Right ventricle myocardium inferior (tissue), 1 donor: ENCODE measurements at places on chromosomes 4 and X. TPM values are rescaled to one million over a fixed set of nuclear protein-coding genes. Genes with fewer than 3 reads are reported as not detected.

Gene NHSL2
- total RNA-seq: 5.7 TPM

DNA sequence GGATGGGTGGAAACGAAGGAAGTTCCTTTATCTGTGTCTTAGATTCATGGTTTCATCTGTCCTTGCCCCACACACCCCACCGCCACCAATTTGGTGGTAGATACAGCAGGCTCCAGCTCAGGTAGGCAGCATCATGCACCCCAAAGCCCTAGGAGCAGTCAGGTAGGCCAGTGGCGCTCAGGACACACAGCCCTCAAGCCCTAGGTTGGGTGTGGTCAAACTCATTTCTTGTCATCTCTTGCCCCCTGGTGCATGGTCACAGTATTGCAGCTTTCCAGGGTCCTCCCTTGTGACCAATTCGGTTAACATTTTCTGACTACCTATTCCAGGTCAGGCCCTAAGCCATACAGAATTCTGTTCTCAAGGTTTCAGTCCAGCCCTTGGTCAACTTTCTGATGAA is 14.5 kb upstream of the PRRG3 start:
- no peak for DNase-seq

DNA sequence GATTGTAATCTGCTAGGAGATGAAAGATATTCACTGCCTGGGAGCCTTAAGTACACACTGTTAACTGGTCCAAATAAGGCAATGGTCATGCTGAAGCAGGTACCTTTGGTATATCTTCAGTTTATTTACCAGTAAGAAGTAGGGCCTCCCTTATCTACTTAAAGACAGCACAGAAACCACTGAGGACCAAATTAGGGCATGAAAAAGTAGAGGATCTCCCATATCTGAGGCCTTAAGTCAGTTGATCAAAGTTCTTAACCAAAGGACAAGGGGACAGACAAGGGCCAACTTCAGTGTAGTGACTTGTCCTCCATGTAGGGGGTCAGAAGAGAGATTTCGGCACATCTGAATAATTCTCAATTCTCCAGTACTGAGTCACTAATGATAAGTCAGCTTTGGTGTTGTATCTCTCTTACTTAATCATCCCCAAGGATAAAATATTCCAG is 59.1 kb downstream of the AMELX start:
- DNase-seq: no peak

DNA sequence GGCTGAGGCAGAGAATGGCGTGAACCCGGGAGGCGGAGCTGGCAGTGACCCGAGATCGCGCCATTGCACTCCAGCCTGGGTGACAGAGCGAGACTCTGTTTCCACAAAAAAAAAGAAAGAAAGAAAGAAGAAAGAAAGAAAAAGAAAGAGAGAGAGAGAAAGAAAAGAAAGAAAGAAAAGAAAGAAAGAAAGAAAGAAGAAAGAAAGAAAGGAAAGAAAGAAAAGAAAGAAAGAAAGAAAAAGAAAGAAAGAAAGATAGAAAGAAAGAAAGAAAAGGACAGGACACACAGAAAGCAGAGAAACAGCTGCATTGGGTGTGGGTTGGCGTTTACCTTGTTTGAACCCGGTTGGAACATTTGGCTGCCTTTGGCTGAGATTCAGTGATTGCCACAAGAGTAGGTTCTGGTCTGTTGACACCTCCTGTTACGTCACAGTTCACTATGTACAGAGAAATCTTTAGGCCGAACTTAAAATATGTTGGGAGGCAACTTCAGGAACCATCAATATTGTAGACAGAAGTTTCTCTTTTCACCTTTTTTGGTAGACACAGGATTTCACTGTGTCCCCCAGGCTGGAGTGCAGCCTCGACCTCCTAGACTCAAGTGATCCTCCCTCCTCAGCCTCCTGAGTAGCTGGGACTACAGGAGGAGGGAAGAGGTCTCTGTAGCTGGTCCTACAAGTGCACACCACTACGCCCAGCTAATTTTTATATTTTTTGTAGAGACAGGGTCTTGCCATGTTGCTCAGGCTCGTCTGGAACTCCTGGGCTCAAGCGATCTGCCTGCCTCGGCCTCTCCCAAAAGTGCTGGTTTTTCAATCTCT is 16.3 kb upstream of the PLCXD1 start:
- no peak for DNase-seq
